Hindlimb muscle (tissue), 1 donor: ENCODE measurements at places on chromosomes 12 and 14. TPM values are rescaled to one million over a fixed set of nuclear protein-coding genes. Genes with fewer than 3 reads are reported as not detected.

Gene KRT77
- polyA plus RNA-seq = 0.32 TPM

Gene TBC1D30
- 2.3 TPM for polyA plus RNA-seq

Gene SLC6A13
- polyA plus RNA-seq = 6.3 TPM

DNA sequence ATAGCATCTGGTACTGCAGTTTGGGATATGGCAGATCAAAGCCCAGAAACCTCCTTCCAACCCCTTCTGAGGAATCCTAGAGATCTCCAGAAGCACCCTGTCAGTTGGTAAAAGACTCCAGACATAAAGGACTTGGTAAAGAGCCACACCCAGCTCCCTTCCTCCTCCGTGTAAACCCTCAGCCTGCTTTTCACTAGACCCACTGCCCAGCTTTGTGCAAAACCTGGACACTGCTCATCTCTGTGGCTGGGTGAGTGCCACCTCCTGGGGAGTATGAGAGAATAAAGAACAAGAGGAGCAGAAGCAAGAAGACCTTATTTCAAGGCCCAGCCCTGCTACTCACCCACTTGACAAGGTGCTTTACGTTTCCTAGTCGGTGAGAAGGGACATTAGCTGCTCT lies 33.0 kb downstream of the ANO2 start:
- DNase-seq = no peak

DNA sequence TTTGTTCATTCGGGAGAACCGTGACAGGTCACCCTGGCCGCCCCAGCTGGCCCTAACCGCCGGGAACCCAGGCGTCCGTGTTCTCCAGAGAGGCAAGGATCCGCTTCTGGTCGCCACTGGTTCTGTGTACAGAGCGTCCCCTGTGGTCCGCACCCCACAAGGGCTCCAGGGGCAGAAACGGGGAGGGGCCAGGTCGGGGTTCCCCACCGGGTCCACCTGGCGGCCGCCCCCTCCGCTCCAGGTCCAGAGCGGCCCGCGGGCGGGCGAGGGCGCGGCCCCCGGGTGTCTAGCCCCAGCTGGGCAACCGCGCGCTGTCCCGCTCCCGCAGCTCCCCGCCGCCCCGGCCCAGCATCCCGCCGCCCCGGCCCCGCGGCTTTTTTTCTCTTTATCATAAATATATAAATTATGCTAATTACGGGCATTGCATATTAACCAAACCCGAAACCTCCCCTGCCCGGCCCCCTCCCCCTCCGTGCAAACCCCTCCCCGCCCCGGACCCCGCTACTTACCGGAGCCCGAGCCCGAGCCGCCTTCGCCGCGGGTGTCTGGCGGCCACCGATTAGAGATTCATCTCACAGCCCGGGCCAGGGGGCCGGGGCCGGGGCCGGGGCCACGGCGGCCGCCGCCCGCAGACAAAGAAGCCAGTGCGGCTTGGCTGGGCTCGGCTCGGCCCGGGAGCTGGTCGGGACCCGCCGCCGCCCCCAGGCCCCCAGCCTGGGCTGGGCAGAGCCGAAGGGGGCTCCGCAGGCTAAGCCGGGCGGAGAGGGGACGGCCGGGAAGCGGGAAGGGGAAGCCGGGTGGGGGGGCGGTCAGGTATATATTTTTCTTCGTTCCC lies 512 bp downstream of the POU6F1 start:
- peak; percentile 32 for DNase-seq
